ENCODE measurements at places on chromosomes 13 and 19.

DNA sequence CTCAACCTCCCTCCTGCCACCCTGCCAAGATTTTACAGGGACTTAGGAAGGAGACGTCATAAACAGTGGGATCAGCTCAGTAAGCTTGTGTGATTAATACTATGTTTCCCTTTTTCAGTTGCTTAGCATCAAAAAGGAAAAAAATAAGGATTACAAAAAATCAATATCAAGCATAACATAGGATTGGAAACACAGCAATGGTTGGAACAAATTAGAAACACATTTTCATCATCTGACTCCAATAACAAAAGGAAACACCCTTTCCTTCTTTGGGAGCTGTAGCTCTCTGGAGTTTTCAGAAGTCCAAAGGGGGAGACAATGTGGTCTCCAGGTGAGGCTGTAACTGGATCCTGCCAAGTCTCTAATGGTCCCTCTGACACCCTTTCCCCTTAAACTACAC is 233.4 kb downstream of the B3GLCT start:
- DNase-seq = no peak

DNA sequence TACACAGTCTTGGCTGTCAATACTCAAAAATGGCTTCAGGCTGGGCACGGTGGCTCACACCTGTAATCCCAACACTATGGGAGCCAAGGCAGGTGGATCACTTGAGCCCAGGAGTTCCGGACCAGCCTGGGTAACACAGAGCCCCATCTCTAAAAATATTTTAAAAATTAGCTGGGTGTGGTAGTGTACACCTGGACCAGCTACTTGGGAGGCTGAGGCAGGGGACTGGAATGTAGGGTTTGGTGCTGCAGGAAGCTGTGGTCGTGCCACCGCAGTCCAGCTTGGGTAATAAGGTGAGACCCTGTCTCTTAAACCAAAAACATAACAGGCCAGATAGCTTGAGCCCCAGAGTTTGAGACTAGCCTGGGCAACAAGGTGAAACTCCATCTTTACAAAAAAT is 6.7 kb upstream of the CHERP start:
- DNase-seq = no peak

DNA sequence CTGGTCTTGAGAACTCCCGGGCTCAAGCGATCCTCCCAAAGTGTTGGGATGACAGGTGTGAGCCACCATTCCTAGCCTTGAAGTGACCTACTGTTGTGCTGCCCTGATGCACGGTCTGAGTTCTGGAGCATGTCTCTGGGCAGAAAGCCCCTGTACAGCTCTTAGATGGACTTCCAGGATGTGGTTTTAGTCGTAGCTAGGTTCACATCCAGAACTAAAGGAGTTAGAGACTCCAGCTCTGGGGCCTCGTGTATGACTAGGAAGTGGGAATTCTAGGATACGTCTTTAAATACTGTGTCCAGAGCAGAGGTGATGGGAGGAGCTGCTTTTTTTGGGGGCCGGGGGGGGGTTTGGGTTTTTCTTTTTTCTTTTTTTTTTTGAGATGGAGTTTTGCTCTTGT is 12.2 kb downstream of the UPF1 start:
- no peak for DNase-seq

GRCh38 chr19:11154683-11155047 is 917 bp downstream of the SPC24 start:
- DNase-seq = no peak

GRCh38 chr19:10286803-10287737 is at the start of gene ICAM4:
TSS of gene ICAM4 (plus strand) at chr19:10286955. CDS start at chr19:10287013, 58 bp downstream.
- no peak for DNase-seq

GRCh38 chr13:95245071-95245470 is 56.2 kb downstream of the ABCC4 start:
- no peak for DNase-seq

- DNase-seq = no peak
Measured at GRCh38 chr19:30856376-30856775, 484.2 kb downstream of the ZNF536 start.

- no peak for DNase-seq
Measured at GRCh38 chr13:89726690-89727435, 1620.6 kb upstream of the MIR17HG start.

- DNase-seq = no peak
Measured at GRCh38 chr19:11172576-11172975, 17.0 kb upstream of the SPC24 start.

DNA sequence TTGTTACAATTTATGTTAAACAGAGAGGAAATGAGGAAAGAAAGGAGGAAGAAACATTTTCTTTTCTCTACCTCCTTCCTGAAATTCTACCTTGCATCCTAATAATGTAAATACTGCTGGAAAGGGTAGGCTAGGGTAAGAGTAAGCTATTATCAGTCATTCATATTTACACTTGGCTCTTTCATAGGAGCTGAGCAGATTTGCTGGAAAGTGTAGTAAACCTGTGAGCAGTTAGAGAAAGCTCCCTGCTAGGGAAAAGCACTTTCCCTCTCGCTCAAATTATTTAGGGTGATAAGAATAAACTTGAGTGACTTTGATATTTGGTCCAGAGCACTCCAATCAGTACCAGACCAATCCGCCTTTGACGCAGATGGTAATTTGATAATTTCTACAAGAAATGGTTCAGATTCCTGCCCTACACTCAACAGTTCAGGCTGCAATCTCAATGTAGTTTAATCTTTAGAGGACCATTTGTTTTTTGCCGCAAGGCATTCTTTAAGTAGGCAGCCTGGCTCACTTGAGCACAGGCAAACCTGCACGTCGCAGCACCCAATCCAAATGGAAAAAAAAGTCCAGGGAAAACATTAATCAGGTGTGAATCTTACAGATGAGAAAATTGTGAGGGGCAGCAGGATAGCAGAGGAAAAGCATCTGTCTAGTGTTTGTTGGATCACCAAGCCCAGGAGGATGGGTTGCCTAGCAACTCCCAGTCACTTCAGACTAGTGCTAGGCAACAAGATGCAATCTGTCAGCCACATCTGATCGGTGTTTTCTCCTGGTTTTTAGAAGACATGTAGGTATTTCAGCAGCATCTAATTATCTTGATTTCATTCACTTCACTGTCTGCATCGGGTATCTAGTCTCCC is 68.6 kb upstream of the KL start:
- no peak for DNase-seq

DNA sequence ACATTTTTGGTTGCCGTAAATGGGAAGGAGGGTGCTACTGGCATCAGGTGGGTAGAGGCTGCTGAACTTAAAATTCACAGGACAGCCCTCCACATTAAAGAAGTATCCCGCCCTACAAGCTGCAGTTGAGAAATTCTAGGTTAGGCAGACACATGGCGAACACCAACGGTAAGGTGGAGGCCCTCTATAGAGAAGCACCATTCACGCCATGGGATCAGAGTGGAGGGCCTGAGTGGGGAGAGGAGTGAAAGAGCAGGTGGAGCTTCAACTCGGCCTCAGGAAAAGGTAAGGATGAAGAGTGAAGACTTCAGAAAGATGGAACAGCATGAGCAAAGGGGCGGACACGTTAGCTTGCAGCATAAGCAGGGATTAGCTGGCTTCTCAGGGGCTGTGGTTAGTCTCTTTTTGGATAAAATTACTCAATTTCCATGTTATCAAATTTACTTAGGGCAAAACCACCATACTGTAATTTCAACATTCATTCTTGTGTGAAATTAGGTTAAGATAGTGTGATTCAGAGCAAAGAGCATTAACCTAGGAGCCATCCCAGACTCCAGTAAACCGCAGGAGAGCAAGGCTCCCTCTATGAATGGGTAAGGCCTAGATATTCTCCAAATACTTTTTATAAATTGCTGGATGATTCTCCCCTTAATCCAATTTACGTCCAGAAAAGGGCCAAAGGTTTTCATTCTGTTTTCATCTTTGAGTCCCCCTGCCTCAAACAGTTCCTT is 1.2 kb downstream of the EEF1AKMT1 start:
- DNase-seq = no peak

DNA sequence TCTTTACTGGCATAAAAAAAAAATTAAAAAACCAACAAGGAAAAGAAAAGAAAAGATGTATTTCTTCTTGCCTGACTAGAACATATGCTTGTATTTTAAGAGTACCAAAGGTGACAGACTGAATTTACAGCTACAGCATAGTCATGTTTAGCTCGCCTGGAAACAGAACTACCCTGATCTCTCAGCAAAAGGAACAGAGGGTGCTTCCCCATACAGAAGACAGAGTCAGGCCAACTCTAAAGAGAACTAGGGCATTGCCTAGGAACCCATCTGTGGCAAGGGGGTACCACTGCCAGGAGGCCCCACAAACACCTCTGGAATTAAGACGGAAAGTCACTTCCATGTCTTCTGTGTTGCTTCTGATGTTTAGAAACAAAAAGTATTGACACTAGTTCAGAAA is 252.1 kb upstream of the STARD13 start:
- no peak for DNase-seq

- DNase-seq = no peak
Measured at GRCh38 chr13:67150608-67151007, 79.5 kb downstream of the PCDH9 start.

DNA sequence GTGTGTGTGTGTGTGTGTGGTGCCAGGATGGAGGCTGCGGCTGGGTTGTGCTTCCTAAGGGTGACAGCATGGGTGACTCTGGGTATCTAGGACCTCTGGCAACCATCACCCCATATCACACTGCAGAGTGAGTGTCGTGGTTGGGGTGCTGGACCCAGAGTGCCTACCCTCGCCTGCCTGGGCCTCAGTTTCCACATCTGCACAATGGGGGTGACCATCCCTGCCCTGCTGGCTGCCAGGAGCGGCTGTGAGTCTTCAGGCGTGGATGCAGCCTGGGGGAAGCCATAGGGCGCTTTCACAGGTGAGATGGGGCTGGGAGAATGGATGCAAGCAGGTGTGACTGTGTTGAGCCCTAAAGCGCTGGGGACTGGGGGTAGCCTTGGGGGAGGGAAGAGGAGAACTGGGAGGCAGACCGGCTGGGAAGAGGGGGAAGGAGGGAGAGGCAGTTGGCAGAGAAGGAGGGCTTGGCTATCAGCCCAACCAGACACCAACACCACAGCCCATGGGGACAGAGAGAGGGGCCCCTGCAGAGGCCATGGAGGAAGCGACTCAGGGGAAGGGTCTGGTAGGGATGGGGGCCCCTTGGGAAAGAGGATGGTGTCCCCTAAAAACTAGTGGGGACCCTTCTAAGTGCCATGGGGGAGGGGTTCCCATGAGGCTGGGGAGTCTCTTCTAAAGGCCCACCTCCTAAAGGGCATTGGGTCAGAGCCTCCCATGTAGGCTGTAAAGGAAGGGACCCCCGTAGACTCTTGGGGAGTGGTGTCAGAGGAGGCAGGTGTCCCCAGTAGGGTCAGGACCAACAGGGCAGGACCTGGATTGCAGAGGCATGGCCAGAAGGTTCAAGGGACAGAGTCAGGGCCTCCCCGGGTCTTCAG is 1.7 kb downstream of the PLPPR2 start:
- no peak for DNase-seq

- no peak for DNase-seq
Measured at GRCh38 chr13:37179645-37180044, 74.2 kb upstream of the CSNK1A1L start.

GRCh38 chr13:94249512-94249911 is 230.0 kb downstream of the DCT start:
- DNase-seq = no peak

GRCh38 chr13:29453617-29454011 is 141.9 kb downstream of the SLC7A1 start:
- no peak for DNase-seq

- DNase-seq = no peak
Measured at GRCh38 chr19:54517483-54517882, 14.9 kb downstream of the LAIR2 start.

Data from stimulated activated CD4-positive, alpha-beta T cell treated with anti-CD3 and anti-CD28 coated beads, TNF-alpha, amount 100 ng/mL, for 4 hours (primary cell).